ENCODE measurements at places on chromosomes 3 and 15. TPM values are rescaled to one million over a fixed set of nuclear protein-coding genes. Genes with fewer than 3 reads are reported as not detected.
A peak's percentile ranks its signal among the peaks of the same experiment; 100 is the strongest.

- no peak for DNase-seq
Measured at GRCh38 chr3:44108481-44108880, 133.2 kb upstream of the TOPAZ1 start.

DNA sequence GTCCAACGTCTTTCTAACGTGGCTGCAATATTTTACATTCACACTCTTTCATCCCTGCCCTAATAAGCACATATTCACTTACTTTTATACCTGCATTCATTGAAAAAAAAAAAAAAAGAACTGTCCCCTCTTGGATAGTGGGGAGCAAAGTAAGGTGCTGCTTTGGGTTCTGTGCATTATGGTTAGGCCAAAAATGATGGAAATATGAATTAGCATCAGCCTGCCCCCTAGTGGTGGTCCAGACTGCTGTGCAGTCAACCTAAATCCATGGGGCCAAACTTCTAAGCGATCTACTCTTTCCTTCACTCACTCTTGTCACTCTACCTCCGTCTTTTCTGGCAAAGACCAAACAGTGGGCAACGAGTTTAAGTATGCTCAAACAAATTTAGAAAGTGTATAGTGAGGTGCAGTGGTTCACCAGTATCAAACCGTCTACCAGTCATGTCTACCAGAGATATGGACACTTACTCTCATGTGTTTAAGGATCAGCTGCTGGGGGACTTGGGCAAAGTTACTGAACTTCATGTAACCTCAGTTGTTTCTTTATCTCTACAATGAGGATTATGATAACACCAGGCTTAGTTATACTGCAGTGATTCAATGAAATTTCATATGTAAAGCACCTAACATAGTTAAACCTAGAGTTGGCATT, 61.5 kb upstream of the GRM7 start:
- no peak for DNase-seq

DNA sequence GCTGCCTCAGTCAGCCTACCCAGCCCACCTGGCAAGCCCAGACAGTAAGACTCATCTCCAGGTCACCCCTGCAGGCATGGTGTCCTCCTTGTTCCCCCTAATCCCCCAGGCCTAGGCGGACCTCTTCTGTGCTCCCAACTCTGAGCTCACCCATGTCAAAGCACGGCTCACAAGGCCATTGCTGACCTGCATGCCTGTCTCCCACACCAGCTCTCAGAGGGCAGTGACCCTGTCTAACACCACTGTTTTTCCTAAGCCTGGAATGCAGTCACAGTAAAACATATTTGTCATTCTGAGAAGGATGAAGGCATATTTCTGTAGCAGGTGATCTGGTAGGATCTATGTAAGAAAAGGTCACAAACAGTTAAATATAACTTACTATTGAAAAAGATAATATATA, 110.3 kb upstream of the HACD2 start:
- no peak for DNase-seq

DNA sequence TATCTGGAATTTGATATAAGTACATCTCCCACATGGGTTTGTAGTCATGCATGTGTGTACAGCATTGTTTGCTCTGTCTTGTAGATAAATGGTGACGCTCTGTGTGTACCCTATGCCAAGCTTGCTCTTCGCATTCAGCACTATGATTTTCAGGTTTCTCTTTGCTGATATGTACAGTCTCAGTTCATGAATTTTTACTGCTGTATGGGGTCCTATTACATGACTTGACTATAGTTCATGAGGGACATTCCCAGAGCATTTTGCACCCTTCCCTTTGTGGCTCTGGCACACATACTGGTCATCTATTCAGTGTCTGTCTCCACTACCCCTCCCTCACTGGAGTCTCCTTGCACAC, 132.7 kb downstream of the EEFSEC start:
- DNase-seq = no peak

GRCh38 chr3:123295901-123296250, 94.1 kb downstream of the SEC22A start:
- no peak for DNase-seq

DNA sequence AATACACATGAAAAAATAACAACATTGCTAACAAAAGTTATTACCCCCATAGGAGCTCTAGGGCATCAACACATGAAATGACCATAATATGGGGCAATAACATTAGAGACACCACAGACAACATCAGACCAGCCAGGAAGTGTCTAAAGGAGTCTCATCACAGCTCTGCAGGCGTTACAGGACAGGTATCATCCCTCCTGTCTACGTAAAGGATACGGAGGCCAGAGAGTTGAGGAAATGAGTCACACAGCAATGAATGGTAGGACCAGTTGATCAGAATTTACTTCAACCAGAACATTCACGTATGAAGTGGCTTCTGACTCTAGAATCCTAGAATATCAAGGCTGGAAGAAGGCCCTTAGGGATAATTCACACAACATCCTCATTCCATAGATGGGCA, 1.8 kb downstream of the NME9 start:
- no peak for DNase-seq

TMC3 gene
- polyA plus RNA-seq = not detected

FANCD2OS gene
- polyA plus RNA-seq = not detected

- DNase-seq = no peak
Measured at GRCh38 chr3:98557324-98558010, 25.7 kb downstream of the GPR15 start.

ALPK3 gene
- 2.8 TPM for polyA plus RNA-seq

DNA sequence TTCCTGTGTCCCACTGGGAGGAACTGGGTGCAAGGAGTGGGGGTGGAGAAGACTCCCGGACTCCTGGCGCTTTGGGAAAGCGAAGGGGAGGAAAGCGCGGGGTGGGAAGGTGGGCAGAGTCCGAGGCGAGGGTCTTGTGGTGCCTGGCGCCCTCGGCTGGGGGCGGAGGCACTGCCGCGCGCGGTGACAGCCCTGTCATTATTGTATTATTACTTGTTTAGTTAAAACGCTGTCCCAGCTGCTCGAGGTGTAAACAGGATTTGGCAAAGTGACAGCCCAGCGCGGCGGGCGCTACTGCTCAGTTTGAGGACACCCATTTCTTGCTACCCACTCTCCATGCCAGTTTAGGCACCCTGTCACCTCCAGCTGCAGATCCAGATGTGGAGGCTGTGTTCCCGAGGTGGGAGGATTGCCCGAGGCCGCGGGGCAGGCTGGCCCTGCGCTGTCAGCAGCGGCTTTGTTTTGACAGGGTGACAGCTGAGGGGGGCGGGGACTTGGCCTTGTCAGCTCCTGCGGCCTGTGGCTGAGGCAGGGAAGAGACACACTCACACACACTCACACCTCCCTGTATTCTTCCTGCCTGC, 1.0 kb downstream of the KAT2B start:
- DNase-seq = peak; percentile 74

STX19 gene
- not detected for polyA plus RNA-seq

DNA sequence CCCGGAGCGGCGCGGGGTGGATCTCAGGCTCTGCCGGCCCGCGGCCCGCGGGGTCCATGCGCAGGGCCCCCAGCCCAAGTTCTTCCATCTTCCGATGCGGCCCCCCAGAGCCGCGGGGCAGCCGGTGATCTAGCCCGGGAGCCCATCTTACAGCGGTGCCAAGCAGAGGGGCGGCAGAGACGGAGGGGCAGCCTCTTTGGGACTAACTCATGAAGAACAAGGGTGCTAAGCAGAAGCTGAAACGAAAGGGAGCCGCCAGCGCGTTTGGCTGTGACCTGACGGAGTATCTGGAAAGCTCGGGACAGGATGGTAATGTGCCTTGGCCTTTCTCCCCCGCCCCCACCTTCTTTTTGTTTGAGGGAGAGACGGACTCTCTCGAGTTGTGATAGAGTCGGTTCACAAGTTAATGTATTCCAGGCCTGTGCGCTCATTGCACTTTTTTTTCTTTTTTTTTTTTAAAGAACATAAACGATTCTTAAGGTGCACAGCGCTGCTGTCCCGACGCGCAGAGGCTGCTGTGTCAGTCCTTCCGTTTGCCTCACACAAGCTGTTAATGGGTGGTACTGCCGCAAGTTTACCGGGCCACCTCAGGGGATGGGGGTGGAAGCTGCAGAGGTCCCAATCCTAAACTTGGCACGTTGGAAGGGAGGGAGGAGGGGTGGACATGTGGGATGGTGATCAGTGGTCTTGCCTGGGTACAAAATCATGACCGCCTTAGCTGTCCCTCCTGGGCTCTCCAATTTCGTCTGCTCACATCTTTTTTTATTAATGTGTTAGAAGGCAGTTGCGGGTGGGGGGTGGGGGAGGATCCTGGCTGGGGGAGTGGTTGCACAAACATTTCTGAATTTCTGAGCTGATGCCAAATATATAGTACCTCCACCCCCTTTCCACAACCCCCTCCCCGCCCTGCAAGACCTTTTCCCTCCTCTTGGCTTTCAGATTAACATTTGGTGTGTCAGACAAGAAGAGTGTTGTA, 801 bp downstream of the ARHGAP31 start:
- DNase-seq = peak; percentile 49

DNA sequence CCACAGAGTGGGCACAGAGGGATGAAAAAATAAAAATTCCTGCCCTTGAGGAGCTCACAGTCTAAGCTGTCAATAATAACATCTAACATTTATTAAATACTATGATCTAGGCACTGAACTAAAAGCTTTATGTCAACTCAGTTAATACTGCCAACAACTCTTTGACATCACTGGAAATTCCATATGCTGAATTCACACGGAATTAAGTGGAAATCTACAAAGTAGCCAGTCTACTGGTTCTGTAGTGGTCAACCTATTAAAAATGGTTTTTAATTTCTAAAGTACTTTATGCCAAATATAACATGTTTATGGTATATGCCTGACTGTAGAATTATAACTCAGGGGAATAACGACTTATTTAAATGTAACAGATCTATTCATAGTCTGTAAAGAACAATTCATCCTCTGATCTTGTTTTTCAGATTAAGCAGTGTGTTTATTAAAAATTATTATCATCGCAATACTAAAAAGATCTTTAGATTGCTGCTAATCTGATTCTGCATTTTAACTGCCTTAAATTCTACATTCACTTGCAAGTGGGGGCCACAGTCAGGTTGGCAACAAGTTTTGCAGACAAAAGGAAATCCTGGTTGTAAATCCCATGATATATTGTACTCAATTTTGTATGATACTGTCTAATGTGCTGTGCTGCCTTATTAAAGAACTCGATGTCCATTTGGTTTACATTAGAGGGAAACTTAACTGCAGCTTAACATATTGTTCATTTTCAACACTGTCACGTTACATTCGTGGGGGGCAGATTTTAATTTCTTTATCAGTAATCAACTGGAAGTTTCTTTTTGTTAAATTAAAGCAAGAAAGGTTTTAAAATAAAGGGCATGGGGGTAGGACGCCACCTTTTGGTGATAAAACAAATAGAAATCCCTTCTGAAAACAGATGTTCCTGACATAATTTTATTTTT, 2.6 kb upstream of the FOXP1 start:
- no peak for DNase-seq

- DNase-seq = no peak
Measured at GRCh38 chr3:66597308-66597863, 96.6 kb upstream of the LRIG1 start.

GOLGA8J gene
- polyA plus RNA-seq = not detected

FBXO40 gene
- 0.63 TPM for polyA plus RNA-seq

DNA sequence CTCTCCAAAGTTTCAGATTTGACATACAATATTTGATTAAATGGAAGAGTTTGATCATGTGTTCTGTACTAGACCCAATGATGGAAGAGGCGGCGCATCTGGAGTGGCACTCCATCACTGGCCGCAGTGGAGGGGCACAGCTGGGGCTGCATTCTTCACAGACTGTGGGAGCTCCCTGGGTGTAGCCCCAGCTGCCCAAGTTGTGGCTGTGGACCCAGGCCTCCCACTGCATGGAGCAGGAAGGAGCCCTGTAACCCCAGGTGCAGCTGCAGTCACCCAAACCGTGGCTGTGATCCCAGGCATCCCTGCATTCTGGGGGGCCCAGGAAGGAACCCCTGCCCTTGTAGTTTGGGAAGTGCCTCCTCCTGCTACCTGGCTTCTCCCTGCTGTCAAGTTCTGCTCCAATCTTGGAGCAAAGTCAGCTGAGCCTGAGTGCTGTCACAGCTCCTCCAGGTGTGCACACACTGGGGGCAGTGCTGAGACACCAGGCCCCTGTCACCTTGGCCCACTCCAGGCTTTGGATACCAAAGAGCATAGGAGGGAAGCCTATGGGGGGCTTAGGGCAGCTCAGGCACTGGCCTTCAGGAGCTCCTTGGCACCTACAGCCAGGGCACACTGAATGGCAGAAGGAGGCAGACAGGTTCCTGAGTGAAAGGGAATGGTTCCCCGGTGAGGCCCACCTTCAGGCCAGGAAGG, 651.9 kb upstream of the BCHE start:
- DNase-seq = no peak

UCN2 gene
- polyA plus RNA-seq = 0.18 TPM

DNA sequence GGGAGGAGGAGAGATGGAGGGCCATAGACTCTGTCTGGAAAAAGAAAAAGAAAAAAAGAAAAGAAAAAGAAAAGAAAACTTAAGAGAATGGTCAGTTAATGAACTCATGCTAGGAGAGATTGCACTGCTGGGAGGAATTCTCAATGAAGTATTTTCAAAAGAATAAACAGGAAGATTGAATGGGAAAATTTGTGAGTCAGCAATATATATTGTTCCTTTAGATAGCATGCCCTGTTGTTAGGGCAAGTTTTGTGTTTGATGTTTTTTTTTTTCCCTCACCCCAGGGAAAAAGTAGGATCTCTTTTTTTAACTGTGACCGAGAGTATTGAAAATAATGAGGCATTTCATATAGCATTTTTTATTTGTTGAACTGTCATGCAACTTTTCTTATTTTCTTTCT, 7.8 kb upstream of the NR1D2 start:
- DNase-seq = no peak

CRTC3 gene
- polyA plus RNA-seq = 43.4 TPM

GRCh38 chr3:147604136-147604535, 195.0 kb downstream of the ZIC1 start:
- no peak for DNase-seq

LDHAL6B gene
- polyA plus RNA-seq = not detected

MUSTN1 gene
- polyA plus RNA-seq = 12.1 TPM

- DNase-seq = no peak
Measured at GRCh38 chr3:29307295-29307694, 26.4 kb downstream of the RBMS3 start.

GRCh38 chr3:55296030-55296429, 191.1 kb downstream of the WNT5A start:
- no peak for DNase-seq

DZIP3 gene
- 11.3 TPM for polyA plus RNA-seq

DNA sequence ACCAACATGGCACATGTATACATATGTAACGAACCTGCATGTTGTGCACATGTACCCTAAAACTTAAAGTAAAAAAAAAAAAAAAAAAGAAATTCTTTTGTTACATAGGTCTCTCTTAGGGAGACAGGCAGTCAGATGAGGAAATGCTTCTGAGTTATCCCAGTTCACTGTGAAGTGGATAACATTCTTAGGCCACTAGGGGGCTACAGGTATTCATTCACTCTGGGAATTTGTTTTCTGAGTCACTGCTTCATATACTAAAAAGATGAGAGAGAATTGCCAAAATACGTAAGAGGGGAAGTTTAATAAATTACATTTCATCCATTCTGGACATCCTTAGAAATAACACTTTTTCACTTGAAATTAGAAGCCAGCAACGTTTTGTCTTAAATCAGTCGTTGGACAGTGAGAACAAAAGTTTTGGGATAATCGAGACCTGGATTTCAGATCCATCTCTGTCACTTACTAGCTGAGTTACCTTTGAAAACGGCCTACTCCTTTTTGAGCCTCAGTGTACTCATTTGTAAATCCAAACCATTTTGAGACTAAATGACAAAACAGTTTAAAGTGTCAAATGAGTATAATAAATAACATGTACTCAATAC, 738.4 kb upstream of the ALCAM start:
- DNase-seq = no peak

GRCh38 chr3:45544024-45544716, 50.4 kb upstream of the LIMD1 start:
- DNase-seq = no peak
